Activated T-cell treated with anti-CD3 and anti-CD28 coated beads, Interleukin-2, amount 50 U/mL, for 72 hours (primary cell): ENCODE measurements at places on chromosomes 16 and 17.
A peak's percentile ranks its signal among the peaks of the same experiment; 100 is the strongest.

DNA sequence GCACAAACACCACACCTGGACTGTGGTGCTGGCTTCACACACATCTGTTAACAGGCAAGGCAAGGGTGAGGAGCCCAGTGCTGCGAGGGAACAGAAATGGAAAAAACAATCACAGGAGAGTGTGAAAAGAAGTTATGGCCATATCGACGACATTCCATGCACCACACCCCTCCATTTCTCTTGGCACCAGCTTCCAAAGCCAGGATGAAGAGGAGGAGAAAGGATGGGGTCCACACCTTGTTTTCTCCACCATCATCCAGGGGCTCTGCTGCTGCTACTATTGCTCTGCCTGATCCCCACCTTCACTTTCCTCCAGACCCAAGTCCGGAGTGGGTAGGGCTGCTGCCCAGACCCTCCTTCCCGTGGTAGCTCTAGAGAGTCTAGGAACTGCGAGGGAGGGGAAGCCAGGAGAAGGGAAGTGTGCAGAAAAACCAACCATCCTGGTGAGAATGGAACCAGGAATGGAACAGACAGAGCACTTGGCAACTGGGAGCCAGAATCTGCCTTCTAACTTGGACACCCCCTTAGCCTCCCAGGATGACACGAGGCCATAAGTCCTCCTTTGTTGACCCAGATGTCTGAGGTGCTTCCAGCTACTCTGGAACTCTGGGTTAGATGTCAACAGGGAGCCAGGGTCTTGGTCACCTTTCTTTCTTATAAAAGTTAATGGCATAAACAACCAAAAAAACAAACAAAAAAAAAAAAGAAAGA is 1.2 kb upstream of the PROCA1 start:
- DNase-seq, result no peak

- peak; percentile 67 for DNase-seq
Measured at GRCh38 chr17:43907998-43908721, 824 bp upstream of the MPP2 start.

- DNase-seq, result no peak
Measured at GRCh38 chr17:20235747-20236146, 226.6 kb downstream of the SPECC1 start.

DNA sequence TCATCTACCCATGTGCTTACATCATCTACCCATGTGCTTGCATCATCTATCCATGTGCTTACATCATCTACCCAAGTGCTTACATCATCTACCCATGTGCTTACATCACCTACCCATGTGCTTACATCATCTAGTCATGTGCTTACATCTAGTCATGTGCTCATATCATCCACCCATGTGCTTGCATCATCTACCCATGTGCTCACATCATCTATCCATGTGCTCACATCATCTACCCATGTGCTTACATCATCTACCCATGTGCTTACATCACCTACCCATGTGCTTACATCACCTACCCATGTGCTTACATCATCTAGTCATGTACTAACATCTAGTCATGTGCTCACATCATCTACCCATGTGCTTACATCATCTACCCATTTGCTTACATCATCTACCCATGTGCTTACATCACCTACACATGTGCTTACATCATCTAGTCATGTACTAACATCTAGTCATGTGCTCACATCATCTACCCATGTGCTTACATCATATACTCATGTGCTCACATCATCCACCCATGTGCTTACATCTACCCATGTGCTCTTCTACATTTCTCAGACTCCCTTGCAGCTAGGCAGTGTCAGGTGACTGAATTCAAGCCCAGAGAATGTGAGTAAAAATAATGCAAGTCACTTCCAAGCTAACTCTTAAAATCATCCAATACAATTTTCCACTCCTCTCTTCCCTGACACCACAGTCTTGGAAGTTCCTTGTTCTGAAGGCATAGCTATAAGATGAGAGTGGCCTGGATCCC is 196.8 kb downstream of the CBLN1 start:
- no peak for DNase-seq

DNA sequence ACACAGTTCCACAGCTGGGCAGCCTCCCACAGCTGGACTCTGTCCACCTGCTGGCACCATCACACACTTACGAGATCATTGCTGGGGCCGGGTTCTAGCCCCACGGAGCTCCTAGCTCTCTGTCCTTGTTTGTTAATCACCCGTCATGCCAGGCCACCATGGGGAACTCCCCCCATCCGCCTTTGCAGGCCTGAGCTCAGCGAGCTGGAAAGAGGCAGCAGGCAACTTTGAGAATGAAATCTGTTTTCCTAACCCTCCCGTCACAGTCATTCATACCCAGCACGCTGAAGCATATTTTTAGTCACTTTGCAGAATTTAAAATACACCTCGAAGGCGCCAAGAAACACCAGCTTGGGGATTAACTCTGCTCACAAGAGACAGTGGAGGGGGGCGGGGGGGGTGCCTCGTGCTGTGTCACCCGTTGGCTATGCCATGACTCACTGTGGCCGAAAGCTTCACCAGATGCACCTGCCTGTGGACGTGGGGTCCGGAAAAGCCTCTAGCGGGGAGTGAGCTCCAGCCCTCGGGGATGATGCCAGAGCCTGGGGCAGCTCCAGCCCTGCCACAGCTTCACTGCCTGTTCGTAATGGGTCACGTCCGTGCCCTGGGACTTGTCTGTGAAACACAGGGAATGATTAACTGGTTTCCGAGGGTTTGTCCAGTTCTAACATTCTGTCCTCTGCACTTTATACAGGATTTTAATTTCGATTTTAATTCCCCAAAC is 1.4 kb upstream of the SPNS2 start:
- DNase-seq, result no peak

DNA sequence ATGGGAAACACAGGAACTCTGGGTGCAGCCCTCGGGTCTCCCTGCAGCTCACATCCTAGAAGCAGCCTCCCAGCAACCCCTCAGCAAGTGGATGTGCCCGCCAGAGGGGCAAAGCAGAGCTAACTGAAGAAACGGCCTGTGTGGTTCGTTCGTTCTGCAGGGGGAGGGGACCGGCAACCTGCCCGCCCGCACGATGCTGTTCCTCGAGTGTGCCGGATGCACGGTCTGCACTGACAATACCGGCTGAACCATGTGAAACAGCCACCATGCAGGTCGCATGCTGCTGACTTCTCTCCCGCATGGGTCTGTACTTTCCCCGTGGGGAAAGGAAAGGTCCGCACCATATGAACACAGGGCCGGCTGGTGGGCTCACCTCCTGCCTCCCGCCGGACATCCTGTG is 25.3 kb upstream of the C16orf95 start:
- no peak for DNase-seq

DNA sequence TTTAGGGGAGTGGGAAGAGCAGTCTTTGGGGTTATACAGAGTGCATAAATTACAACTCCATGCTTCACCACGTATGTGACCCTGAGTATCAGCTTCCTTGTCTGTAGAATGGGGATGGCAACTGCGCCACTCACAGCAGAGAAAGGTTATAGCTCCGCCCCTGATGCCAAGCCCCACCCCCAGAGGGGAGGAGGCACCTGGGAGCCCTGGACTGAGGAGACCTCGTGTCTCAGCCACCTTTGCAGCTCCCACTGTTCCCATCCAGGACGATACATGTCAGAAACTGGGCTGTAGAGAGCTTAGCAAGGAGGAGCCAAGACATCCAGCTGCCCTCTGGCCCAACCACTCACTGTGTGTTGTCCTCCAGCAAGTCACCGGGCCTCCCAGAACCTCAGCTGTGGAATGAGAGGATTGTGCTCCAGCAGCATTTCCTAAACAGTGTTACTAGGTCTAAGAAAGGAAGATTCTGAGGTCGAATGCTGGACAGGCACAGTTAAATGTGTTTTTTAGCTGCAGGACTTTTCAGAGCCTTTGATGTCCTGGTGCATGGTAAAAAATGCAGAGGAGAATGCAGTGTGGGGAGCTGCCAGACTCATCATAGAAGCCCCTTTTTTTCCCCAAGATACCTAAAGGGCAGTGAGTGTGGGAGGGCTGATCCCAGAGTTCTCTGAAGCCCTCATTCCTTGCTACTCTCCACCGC is 49.4 kb downstream of the BEAN1 start:
- peak; percentile 65 for DNase-seq

- DNase-seq, result no peak
Measured at GRCh38 chr17:82005701-82006348, 16.9 kb downstream of the CENPX start.

DNA sequence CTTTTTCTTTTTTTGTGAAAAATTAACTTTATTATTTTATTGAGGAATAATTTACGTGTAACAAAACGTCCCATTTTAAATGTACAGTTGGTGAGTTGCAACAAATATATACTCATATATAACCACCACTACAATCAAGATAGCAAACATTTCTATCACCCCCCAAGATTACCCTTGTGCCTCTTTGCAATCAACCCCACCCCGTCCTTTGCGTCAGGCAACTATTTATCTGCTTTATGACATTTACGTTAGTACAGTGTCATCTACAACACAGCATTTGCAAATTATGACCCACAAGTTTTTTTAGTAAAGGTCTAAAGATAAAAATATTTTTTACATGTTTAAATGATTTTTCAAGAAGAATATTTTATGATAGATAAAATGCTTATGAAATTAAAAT is 485.6 kb upstream of the SOX9 start:
- no peak for DNase-seq

- DNase-seq, result peak; percentile 43
Measured at GRCh38 chr17:15981208-15981607, 18.3 kb downstream of the ZSWIM7 start.

GRCh38 chr17:39198186-39198566 is 707 bp upstream of the CACNB1 start:
- no peak for DNase-seq

DNA sequence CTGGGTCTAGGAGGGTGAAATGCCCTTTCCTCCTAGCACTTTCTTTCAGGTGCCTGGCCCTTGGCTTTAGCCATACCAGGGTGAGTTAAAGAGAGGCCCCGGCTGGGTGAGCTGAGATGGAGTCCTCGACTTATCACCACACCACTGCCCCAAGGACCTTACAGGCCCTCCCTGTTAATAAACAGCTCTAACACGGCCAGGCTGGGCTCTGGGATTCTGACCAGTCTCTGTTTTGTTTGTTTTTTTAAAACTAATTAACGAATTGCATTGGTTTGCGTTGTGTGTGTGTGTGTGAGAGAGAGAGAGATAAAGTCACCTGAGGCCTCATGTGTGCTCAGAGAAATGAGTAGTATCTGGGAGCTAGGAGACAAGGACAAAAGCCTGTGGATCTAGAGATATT is 14.3 kb downstream of the MYL4 start:
- no peak for DNase-seq

GRCh38 chr17:77211681-77212080 is 70.9 kb downstream of the SEC14L1 start:
- DNase-seq, result no peak

DNA sequence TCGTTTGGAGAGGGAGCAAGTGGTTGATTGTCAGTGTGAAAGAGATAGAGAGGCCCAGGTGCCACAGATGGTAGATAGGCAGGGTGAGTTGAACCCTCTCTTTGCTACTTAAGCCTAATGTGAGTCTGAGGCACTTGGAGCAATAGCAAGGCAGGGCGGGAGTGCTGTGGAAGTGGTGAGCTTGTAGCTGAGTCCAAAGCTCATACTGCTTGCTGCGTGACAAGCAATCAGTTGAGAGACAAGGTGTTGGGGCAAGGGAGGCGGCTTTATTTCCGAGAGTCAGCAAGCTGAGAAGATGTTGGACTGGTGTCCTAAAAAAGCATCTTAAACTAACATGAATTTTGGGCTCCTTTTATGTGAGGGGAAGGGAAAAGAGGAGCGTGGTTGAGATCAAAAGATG is 112.9 kb upstream of the ZKSCAN2 start:
- DNase-seq, result no peak

GRCh38 chr17:49031965-49032928 is 35.1 kb downstream of the IGF2BP1 start:
- peak; percentile 43 for DNase-seq

DNA sequence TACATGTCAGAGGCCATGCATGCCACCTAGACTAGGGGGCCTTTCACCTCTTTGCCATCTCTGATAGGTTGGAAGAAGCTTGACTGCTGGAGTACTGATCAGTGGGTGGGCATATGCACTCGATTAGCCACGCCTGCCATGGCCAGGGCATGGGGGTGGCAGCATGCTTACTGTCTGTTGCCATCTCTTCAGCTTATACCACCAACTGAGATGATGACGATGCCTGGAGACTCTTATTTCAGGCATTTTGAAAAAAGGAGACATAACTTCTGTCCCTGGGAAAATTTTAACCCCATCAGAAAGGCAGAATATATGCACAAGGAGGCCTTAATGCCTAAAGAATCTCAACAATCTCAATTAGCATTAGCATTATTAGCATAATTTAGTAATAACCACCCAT is 60.8 kb downstream of the MSI2 start:
- DNase-seq, result no peak

DNA sequence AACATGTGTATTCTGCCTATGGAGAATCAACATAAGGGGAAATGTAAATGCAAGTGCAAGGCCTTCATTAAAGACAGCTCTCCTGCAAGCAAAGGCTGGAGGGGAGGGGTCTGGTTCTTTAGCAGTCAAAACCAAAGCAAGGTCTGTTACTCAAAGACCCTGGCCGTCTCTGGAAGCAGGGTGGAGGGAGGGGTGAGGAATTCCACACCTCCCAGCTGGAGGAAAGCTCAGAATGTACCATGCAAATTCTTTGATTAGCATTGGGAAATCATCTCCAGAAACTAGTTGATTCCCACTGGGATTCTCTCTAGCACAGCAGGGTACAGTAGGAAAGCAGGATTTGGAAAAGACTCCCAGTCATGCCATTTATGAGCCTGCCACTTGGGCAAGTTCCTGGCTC is 77.3 kb upstream of the ASIC2 start:
- DNase-seq, result no peak

DNA sequence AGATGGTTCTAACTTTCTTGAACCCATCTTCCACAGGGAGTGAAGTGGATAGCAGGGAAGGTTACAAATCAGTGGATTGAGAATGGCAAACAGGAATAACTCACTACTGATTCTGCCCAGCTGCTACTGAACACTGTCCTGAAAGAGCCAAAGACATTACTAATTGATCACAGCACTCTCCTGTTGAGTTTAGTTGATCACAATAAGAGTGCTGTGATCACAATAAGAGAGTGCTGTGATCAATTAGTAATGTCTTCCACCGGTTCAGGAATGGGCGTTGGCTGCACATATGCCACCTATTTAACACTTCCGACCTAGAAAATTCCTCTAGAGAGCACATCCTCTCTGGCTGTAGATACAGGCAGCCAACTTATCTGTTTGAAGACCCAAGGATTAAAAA is 11.4 kb downstream of the CFAP97D1 start:
- DNase-seq, result no peak

- DNase-seq, result no peak
Measured at GRCh38 chr17:75249564-75249963, 11.8 kb downstream of the GGA3 start.
